Umbilical cord (tissue), 2 donors: ENCODE measurements at places on chromosomes 2 and 18.

GRCh38 chr2:168574856-168575630, 119.0 kb downstream of the CERS6 start:
- no peak for DNase-seq

DNA sequence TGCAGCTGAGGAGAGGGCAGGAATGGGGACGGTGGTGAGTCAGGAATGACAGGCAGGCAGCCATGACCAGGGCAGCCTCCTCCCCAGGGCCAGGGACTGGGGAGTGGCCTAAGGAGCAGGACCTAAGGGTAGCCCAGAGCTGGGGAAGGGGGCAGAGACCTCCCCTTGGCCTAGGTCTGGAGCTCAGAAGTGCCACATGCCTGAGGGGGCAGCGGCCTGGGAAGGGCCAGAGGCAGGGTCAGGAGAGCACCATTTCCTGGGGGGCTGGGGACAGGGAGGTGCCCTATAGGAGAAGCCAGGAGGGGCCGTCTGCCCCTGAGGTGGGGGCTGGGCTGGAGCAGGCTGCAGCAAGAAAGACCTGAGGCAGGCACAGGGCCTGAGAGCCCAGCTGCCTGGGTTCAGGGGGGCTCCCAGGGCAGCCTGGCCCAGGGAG, 20.9 kb downstream of the CFLAR start:
- DNase-seq = no peak

DNA sequence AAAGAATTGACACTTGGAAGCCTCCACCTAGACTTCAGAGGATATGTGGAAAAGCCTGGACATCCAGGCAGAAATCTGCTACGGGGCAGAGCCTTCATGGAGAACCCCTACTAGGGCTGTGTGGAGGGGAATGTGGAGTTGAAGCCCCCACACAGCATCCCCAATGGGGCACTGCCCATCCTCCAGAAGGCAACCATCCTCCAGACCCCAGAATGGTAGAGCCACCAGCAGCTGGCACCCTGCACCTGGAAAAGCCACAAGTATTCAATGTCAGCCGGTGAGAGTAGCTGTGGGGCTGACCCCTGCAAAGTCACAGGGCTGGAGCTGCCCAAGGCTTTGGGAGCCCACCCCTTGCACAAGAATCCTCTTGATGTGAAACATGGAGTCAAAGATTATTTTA, 53.6 kb upstream of the SNTG2 start:
- DNase-seq = no peak

GRCh38 chr2:47664817-47665216, 118.1 kb upstream of the MSH6 start:
- DNase-seq = no peak

DNA sequence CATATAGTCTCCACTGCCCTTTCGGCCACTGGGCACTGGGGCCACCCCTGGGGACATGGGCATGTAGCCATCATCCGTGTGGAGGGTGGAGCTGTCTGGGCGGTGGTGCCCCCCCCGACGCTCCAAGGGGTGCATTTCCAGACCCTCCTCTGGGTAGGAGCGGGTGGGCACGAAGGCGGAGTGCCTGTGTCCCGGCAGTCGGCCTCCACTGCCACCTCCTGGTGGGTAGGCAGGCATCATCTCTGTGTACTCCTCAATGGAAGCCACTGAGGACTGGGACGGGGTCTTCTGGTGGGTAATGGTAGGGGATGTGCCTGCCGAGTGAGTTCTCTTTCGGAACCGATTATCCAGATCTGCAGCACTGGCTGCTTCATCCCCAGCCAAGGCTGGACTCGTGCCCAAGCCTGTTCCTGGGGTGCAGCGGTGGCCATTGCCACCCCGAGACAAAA, 2.8 kb downstream of the IRS1 start:
- DNase-seq = no peak

- DNase-seq = peak; percentile 95
Measured at GRCh38 chr2:39631718-39632117, 34.0 kb upstream of the TMEM178A start.
